NT2/D1 (cell line): ENCODE measurements at places on chromosomes 4 and X.
A peak's percentile ranks its signal among the peaks of the same experiment; 100 is the strongest.

DNA sequence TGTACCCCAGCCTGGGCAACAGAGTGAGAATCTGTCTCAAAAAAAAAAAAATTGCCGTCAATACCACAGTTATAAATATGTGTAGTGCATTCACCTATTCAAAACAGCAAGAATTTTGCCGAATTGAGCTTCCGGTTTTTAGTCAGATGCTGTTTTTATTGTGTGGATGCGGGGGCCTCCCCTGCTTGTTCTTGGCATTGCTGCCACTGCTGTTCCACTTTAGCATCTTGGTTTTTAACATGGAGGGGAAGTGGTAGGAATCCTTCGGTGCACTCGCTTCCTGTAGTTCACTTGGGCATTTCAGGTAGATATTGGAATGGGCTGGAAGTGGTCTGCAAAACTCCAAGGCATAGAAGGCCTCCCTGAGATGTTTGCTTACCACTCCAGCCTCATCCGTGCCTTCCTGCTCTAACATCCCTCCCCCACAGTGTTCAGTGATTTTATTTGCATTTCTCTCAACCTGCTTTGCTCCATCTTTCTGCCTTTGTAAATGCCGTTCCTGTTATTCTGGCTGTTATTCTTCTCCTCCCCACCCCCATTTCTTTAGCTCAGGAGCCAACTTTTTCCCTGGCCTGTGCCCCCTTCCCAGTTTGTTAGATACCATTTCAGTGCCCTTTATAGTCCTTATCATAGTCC, 25.5 kb downstream of the MOB1B start:
- no peak for DNase-seq

DNA sequence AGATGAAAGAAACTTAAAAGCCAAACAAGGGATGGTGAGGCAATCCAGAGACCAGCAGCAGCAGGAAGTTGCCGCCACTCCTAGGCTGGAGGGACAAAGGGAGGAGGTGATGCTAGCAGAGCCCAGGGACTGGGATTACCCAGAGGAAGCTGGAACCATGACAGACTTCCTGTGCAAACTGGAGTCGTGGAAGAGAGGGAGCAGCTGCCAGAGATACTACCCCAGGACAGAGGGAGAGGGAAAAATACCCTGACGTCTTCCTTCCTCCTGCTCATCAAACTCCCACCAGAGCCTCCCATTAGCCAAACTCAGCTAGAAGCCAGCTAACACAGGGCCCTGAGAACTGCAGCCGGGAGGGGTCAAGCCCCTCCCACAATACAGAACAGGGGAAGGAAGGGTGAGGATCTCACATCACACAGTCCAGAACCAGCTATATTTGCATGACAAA, 101.2 kb upstream of the KLF3 start:
- DNase-seq, result no peak

DNA sequence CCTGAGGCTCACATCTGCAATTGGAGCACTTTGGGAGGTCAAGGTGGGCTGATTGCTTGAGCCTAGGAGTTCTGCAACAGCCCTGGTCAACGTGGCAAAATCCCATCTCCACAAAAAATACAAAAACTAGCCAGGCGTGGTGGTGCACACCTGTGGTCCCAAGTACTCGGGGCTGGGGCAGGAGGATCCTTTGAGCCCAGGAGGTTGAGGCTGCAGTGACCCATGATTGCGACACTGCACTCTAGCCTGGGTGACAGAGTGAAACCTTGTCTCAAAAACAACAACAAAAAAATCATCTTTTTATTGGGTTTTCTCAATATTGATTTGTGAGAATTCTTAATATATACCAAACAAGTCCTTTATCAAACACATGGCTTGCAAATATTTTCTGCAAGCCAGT, 64.9 kb downstream of the ANKRD17 start:
- DNase-seq, result no peak

- DNase-seq, result peak; percentile 56
Measured at GRCh38 chr4:53592686-53593501, 1.6 kb upstream of the LNX1 start.

GRCh38 chrX:71453056-71453455, 79.8 kb upstream of the OGT start:
- no peak for DNase-seq

DNA sequence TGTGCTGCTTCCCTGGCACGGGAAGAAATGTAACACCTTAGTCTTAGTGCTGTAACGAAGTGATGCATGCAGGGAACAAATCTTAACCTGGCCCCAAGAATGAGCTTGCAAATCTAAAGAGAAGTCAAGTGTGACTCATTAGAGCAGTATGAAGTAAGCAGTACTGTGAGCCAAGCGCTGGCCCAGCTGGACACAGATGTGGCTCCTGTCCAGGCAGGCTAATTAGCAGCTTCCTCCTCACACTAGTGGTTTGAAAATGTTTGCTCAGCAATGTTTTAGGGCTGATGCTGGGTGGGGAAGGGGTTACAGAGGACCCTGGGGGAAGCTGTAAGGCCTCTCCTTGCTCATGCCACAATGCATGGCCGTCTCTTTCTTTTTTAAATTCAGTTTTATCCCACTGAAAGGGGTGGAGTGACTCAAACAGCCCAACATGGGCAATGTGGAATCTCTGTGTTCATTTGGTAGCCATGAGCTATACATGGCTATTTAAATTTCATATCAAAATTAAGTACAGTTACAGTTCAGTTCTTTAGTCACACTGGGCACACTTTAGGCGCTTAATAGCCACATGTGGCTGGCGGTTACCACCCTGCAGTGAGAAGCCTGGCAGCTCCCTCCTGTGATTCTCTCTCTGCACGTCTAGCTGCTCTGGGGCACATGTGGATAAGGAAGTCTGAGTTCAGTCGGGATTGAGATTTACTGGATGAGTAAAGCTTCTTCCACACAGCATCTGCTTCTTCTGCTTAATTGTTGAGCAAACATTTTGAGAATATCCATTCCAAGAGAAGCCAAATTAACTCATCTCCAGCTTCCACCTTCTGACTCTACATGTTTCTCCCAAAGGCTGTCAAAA, 48.8 kb downstream of the MAP7D2 start:
- no peak for DNase-seq

DNA sequence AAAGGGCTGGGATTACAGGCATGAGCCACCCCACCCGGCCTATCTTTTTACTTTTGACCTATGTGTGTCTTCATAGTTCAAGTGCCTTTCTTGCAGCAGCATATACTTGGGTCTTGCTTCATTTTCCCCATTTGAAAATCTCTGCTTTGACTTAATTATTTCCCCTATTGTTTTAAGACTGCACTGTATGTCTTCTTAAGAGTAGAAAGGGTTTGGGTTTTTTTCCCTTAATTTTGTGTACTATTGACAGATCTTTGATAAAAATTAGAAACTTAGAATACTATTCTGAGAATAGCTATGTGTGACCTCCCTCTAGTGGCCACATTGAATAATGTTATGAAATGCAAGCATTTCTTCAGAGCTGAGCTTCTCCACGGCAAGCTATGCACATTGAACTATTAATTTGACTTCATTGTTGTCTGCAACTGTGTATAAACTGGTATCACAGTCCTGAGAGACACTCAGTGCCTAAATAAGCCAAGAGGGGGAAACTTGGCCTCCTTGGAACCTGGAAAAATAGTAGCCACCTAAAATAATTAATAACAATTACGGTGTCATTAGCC, 8.7 kb upstream of the SLC25A4 start:
- DNase-seq, result no peak

GRCh38 chrX:17328837-17329236, 46.2 kb upstream of the NHS start:
- no peak for DNase-seq

- DNase-seq, result no peak
Measured at GRCh38 chr4:76487621-76488020, 52.6 kb downstream of the SHROOM3 start.

DNA sequence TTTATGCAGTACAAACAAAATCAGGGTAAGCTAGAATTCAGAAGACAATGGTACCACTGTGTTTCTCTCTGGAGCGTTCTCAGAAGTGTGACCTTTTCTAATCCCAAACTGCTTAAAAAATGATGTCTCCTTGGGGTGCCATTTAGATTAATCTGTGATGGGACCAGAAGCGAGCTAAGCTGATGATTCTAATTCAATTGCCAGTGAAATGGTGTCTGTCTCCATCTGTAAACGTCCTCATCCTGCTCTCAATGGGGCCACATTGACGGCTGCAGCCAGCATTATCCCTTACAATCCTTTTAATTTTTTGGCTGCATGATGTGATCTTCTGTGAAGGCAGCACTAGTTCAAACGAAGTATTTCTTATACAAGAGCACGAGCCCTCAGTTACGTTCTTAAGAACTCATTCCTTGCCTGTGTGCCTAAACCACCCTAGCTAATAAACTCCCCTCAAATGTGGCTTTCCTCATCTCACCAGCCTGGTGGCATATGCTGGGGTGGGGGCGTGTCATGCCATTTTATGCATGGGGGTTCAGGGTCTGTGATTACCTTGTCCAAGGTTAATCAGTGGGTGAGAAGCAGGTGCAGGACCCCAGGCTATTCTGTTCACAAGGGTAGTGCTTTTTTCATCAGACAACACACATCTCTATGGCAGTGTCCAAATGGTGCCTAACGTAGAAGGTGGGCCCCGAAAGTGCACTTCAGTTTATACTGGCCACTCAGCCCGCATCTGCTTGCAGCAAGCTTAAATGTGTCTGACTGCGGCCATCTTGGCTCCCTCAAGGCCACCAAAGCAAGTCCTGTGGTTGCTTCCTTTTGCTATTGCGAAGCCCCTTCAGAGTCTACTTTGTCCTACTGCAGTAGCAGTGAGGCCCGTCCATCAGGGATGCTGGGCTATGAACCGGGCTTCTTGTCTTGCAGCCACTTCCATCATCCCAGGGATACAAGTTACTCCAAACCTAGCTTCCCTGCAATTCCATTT, 45.7 kb upstream of the SLC2A9 start:
- DNase-seq, result no peak

- DNase-seq, result peak; percentile 52
Measured at GRCh38 chr4:139030614-139031235, 15.1 kb downstream of the NOCT start.

DNA sequence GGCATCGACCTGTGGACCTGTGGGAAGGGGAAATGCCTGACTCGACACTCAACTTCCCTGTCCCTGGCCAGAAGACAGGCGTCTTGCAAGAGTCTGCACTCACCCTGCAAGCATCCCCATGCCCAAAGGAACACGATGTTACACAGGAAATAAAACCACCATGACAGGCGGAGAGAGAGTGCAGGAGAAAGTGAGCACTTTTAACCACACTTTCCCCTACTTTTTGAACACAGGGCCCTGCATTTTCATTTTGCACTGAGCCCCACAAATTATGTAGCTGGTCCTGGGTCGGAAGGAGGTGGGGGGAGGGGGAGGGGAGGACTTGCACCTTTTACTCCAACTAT, 13.8 kb upstream of the MAN2B2 start:
- no peak for DNase-seq

DNA sequence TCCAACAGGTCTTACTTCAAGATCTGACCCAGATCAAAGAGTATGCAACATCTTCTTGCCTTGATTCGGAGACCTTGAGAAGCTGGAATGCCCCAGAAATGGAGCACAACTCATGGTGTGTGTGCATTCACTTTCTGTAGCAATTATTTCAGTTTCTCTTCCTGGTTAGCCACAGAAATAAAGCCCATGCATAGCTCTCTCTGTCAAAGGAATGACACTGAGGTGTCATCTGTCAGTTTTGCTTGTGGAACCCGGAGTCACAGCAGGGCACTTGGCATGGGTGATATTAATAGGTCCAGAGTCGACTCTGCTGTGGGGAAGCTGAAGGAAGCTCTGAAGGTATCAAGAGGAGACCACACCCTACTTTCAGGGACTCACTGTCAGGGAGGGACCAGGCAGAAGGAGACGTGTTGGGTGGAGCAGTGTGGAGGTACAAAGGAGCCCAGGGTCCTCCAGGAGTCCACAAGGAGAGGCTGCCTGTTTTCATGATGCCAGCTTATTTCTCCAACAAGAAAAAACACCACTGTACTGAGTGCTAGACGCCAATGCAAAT, 10.7 kb downstream of the CLNK start:
- DNase-seq, result no peak

- no peak for DNase-seq
Measured at GRCh38 chrX:13463608-13464007, 105.8 kb upstream of the EGFL6 start.

GRCh38 chr4:675036-675882, 917 bp downstream of the MYL5 start:
- DNase-seq, result no peak

DNA sequence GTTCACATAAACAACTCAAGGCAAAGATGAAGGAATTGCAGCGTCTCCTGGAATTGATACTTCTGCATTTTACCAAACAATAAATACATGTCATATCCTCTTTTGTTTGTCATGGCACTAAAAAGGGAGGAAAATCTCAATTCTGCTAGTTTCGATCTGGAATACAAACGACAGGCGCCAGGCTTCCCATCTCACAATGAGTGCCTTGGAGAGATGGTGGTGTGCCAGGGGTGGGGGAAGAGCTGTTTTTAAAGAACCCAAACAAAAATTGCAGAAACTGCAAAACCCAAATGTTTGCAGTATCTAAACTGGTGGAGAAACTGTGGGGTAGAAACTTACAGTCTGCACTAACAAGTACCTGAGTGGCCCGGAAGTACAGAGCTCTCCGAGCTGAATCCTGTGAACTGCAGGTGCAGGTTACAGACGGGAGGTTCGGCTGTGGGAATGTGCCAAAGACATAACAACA, 53.0 kb upstream of the KLF3 start:
- no peak for DNase-seq
